ENCODE measurements at places on chromosomes 16 and 17.

GRCh38 chr16:77143364-77143763, 47.6 kb upstream of the MON1B start:
- DNase-seq = no peak

DNA sequence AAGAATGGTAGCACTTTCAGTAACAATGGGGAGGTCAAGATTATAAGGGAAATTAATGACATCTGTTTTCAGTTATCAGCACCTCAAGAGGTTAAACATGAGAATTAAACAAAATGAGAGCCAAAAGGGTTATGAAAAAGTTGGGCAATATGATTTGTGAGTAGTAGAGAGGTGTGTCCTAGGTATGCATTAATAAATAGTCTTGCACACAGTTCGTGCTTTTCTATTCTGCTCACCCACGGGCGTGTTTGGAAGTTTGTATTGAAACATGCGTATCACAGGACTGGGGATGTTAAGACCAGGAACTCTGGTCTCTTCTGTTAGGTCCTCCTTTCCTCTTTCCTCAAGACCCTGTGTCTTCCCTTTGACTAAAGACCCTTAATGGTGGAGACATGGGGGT, 6.0 kb downstream of the BPTF start:
- no peak for DNase-seq

DNA sequence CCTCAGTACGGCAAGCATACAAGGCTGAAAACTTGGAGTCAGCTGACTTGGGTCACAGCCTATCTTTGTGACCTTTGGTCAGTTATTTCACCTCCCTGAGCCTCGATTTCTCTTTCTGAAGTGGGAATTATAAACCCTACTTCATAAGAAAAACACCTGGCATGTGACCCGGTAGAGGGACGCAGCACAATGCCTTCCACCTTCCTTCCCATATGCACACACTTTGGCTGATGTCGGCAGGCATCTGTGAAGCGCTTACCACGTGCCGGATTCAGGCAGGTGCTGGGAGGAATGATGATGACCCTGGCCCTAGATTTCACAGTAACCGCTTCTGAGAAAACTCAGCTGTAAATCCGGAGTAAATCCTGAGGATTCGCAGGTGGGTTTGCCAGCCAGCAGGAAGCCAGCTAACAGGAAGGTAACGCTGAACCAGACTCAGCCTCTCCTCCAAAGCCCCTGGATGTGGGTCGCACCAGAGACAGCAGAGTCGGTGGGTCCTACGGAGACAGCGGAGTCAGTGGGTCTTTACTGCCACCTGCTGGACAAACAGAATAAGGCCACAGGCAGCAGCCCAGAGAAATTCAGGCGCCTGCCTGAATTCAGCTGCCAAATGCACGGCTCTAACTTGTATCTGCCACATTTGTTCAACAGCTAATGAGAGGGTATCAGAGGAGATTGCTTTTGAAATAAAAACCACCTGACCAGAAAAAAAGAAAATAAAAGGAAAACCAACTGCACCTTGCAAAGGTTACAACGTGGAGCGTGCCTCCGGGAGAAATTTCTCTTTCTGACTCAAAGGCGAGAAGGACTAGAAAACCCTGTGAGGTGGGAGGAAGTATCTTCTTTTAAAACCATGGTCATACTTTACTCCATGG, 16.6 kb downstream of the COPRS start:
- DNase-seq = peak; percentile 35

- DNase-seq = no peak
These were observed 2291.3 kb downstream of the TP53TG3F start for GRCh38 chr16:35750701-35751104.

- DNase-seq = no peak
These were observed 5.8 kb downstream of the PDK2 start for GRCh38 chr17:50100921-50101345.

DNA sequence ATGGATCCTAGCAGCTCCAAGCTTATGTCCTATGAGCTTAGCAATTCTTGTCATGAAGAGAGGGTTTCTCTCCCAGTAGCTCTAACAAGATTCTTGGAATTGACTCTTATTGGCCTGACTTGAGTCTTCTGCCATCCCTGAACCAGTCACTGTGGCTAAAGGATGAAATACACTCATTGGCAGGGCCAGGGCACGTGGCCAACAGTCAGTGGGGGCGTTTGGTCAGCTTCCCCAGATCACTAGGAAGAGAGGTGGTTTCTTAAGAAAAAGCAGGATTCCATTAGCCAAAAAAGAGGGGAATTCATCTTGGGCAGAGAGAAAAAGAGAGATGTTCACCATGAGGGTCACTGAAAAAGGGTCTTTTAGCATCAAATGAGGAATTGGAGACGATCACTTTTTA, 363.2 kb downstream of the SNX29 start:
- no peak for DNase-seq

GRCh38 chr16:51163894-51164566, 13.0 kb upstream of the SALL1 start:
- no peak for DNase-seq

- DNase-seq = no peak
These were observed 200.2 kb upstream of the TOX3 start for GRCh38 chr16:52747088-52747595.

GRCh38 chr17:75755205-75755901, 9.6 kb downstream of the GALK1 start:
- no peak for DNase-seq

DNA sequence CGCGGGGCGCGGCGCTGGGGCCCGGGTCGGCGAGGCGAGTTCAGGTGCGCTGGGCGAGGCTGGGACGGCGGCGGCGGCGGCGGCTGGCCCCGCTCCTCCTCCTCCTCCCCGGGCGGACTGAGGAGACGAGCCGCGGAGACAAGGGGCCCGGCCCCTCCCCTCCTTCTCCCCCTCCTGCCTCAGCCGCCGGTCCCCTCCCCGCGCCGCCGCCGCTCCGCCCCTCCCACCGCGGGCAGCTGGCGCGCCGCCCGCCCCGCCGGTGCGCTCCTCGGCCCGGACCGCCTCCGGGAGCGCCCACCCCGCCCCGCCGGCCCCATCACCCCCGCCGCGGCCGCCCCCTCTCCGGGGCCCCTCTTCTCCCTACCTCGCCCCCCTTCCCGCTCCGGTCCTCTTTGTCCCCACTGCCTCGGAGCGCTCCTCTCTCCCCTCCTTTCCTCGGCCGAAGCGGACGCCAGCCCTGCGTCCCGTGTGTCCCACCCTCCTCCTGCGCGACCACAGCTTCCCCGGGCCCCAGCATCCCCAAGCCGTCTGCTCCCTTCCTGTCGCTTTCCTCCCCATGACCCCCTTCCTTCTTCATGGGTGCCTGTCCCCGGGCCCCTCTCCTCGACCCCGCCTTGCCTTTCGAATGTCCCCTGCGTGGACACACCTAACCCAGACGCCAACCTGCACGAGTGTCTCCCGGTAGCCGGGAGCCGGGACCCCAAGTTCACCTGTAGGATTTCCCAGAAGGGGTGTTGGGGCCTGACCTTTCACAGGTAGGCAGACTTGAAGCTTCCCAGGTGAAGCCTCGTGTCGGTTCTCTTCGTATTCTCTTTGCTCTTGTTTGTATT, at the start of gene TOX3:
Gene TOX3 (minus strand): TSS at position 140 of the 830 bp plus-strand sequence. CDS start 420 bp downstream, outside the sequence.
- no peak for DNase-seq

GRCh38 chr17:30170415-30170987, 53.9 kb downstream of the NSRP1 start:
- no peak for DNase-seq

DNA sequence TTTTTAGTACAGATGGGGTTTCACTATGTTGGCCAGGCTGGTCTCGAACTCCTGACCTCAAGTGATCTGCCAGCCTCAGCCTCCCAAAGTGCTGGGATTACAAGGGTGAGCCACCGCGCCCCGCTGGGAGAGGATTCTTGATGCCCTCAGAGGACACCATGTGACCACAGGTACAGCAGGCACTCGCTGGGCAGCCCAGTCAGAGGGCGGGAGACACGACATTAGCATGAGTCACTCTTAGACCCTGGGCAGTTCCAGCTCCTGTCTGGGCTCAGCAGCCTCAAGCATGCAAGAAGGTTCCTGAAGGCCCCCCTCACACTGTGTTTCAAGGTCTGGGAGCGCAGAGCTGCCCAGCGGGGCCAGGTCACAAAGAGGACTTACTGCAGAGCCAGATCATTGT, 11.9 kb downstream of the STAC2 start:
- no peak for DNase-seq

DNA sequence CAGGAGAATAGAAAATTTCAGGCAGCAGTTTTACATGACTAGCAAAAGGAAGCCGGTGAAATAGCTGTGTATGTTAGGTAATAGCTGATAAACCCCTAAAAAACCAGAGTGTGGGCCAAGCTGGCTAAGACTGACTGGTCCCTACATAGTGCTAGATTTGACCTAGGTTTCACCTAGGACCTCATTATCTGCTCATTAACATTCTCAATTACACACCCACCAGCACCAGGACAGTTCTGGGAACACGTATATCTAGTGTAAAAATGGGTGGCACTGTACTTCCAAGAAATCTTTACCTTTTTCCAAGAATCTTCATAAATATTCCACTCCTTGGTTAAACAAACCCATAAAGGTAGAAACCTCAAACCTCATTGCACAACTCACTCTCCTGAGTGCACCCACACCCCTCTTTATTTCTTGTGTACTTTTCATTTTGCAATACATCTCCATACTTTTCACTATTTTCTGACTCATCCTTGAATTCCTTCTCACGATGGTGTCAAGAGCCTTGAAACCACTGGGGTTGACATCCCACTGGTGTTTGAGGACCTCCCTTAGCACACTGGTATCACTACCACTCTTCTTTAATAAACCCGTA, 262.7 kb upstream of the KCNJ16 start:
- DNase-seq = no peak

DNA sequence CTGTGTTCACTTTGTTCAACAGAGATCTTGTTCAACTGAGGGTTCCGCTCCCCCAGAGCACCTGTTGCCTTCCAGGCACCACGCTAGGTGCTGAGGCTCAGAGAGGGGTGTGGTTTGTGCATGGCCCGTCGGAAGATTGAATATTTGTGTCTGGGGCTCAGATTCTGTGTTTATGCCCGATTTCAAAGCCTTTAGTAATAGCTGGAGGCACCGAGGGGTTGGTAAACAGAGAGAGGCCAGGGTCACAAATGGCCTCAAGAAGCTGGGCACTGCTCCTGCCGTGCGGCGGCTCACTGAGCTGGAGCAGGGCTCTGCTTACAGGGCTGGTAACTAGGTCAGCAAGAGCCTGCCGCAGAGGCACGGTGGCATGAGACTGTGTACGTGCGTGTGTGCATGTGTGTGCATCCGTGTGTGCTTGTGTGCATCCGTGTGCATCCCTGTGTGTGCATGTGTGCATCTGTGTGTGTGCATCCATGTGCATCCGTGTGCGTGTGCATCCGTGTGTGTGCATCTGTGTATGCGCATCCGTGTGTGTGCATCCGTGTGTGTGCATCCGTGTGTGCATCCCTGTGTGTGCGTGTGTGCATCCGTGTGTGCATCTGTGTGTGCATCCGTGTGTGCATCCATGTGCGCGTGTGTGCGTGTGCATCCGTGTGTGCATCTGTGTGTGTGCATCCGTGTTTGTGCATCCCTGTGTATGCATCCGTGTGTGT, 5.4 kb downstream of the ITGAE start:
- DNase-seq = no peak

GRCh38 chr16:57677622-57678369, 9.7 kb downstream of the ADGRG3 start:
- no peak for DNase-seq

DNA sequence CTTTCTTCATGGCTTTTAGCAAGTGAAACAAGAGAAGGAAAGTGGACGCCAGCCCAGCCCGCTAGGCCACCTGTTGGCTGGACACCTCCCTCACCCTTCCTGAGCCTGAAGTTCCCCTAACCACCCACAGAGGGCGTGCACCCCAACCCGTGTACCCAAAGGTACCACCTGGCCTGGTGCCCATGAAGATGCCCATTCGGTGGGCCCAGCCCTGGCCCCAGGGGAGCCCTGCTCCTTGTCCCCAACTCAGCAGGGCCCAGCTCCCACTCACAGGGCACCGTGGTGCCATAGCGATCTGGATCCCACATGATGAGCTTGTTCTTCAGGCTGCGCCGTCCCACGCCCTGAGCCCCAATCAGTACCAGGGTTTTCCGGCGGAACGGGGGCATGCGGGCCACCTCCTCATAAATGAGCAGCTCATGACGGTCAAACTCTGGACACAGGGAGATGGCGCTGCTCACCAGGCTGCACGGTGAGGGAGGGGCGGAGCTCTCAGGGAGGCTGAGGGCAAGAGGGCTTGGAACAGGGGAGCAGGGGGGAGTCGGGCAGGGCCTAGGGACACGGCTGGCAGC, 26.8 kb downstream of the MPP2 start:
- peak; percentile 11 for DNase-seq

DNA sequence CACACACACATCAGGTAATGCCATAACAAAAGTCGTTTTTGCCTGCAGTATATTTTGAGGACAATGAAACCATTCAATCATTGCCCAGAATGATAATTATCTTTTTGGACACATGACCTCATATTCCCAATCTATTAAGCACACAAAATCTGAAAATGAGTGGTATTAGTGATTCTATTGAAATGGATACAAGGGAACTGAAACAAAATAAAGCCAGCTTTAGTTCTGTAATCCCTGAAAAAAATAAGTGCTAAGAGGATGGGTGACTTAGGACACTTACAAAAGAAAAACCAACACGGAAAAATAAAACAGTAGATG, 128.3 kb upstream of the MAF start:
- no peak for DNase-seq

DNA sequence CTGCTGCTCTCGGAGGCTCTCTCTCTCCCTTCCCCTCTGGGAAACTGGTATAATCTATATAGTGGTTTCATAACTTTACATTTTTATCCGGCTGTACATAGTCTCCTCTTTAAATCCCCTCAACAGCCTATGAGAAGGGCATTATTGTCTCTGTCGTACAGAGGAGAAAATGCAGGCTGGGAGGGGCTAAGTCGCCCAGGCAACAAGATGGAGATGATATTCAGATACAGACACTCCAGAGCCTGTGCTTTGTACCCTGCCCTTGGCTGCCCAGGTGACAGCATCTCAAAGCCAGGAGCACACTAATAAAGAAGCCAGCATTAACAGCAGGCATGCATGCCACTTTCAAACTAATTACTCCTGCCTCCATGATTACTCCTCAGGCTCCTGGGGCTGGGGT, 4.7 kb upstream of the EIF1 start:
- DNase-seq = no peak
